ENCODE measurements at places on chromosomes 7 and 10.

DNA sequence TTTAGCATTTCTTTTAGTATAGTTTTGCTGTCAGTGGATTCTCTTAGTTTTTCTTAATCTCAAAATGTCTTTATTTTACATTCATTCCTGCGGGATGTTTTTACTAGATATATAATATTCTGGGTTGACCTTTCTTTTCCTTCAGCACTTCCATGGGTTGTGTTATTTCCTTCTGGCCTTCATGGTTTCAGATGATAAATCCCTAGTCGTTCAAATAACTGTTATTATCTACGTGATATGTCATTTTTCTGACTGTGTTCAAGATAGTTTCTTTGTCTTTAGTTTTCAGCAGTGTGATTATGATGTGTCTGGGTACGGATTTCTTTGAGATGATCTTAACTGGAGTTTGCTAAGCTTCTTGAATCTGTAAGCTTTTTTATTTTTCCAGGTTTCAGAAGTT, 75.7 kb upstream of the ELN start:
- DNase-seq = no peak

DNA sequence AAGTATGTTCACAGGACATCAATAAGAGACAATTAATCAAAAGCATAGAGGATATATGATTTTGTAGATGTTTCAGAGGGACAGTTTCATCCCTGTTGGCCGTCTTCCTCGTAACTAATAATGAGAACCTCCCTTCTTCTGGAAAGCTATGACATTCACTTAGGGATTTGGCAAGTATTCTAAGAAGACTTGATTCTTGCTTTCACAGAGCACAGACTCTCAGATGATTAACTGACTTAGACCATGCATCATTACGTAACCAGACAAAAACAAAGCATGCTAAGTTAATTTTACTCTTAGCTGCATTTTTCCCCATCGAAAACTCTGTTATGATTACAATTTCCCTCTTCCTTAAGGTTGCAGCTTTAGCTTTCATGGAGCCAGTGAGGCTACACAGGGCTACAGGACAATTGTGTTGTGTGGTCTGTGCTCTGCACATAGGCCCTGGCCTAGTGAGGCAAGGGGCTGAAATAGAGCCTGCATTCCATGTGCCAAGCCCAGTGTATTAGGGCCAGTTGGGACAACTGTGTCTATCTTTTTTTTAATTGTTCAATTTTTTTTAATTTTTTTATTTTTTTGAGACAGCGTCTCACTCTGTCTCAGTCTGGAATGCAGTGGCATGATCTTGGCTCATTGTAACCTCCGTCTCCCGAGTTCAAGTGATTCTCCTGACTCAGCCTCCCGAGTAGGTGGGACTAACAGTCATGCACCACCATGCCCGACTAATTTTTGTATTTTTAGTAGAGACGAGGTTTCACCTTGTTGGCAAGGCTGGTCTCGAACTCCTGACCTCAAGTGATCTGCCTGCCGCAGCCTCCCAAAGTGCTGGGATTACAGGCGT, 105.3 kb downstream of the PLXDC2 start:
- no peak for DNase-seq

GRCh38 chr7:156470399-156471320, 169.9 kb upstream of the RNF32 start:
- DNase-seq = no peak

DNA sequence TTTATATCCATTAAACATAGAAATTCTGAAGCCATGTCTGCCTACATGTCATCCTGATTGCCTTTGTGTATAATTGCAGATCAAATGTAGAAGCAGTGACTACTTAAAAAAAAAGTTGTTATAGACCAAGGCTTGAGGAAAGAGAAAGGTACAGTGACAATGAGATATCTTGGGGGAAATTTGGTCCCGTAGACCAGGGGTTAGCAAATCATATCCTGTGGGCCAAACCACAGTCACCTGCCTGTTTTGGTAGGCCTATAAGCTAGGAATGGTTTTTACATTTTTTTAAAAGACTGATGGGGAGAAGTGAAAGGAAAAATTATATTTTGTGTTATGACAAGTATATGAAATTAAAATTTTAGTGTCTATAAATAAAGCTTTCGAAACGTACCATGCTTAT, 12.9 kb downstream of the PAPSS2 start:
- no peak for DNase-seq

- DNase-seq = no peak
Measured at GRCh38 chr10:95245425-95246055, 45.3 kb downstream of the PDLIM1 start.

GRCh38 chr7:111356941-111357340, 205.4 kb downstream of the IMMP2L start:
- no peak for DNase-seq

DNA sequence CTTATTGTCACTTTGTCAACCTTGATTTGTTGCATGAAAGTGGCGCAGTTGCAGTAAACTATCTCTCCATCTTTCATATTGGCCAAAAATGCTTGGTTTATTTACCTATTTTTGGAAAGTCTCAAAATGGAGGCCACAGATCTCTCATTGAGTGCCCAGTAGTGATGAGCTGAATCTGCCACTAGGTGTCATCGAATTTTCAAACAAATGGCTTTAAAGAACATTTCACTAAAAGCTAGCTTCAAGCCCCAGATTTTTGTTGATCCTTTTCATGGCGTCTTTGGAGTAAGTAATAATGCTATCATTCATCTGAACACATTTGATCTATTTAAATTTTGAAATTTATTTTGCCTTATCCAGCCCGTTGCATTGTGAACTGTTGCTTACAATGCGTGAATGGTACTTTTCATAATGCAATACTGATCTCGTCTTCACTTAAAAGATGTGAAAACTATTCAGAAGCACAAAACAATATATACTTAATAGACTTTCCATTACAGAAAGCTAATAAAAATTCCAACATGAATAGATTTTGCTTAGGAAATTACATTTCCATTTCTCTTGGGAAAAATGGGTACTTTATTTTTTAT, 236.2 kb downstream of the DNAJB9 start:
- DNase-seq = peak; percentile 14

DNA sequence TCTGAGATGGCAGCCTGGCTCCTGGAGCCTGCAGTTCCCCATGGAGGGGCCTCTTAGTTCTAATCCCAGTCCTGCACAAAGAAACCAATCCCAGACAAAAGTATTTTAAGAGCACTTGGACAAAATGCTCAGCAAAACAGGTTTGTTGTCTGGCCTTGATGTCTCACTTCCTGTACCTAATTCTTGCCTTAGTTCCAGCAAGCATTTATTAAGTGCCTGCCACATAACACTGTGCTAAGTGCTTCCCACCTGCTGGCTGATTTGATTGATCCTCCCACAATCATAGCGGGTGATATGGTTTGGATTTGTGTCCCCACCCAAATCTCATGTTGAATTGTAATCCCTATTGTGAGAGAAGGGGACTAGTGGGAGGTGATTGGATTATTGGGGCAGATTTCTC, 65.7 kb upstream of the HABP2 start:
- DNase-seq = no peak

GRCh38 chr10:104433669-104434068, 80.0 kb downstream of the CFAP58 start:
- DNase-seq = no peak

DNA sequence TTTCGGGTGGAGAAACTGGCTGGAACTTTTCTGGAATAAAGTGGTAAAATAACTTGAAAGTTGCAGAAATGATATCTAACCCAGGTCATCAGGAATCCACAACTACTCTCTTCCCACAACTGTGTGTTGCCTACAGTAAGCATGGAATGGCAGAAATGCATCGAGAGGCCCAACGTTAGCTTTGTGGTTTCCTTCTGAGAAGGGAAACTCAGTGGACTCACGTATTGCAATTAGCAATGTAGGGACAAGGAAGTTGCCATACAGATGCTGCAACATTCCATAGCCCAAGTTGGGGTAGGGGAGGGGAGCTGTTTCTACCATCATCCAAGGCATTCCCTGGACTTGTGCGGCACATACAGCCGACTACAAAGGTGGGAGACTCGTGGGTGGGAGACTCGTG, 1.9 kb downstream of the PON1 start:
- DNase-seq = no peak

DNA sequence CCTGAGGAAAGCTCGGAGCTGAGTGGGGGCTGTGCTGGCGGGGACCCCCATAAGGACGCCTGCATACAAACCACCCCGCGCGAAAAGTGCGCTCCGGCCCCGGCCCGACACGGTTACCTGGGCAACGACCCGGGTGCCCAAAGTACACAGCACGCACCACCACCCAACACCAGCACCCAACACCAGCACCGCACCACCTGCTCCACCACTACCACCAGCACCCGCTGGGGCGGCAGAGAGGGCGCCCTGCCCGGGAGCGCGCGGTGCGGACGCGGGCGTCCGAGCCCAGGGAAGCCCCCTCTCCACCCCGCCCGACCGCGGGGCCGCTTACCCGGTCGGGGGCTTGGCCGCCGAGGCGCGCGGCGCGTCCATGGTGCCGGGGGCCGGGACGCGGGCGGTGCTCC, 345 bp downstream of the COBL start:
- peak; percentile 62 for DNase-seq

- DNase-seq = no peak
Measured at GRCh38 chr7:77438131-77438530, 22.0 kb upstream of the GSAP start.

GRCh38 chr7:106114716-106115383, 2.7 kb upstream of the SYPL1 start:
- no peak for DNase-seq

DNA sequence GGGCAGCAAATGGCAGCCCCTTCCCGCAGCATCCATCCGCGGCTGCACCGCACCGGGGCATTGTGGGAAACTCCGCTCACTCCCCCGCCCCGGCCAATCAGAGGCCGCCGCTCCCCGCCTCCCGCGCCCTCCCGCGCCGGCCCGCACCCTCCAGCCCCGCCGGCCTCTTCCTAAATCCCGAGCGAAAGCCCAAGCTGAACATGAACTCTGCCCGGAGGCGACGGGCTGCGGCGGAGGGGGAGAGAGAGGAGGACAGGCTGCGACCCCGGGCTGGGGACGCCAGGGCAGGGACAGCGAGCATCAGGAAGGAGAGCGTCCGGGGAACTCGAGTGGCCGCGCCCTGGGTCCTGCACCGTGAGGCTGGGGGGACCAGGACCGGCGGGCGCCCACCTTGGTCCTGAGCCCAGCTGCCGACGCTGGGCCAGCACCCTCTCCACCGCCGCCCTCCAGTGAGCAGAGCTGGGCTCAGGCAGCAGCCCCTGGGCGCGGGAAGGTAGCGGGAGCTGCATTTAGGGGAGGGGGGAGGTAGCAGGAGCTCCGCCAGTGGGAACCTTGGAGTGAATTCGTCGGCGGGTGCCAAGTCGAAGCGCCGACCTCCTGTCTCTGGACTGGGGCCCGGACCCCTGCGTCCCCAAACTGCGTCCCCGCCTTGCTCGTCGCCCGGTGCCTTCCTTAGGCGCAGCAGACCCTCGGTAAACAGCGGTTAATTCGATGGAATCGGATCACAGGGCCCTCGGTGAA, at the start of gene DGKI:
Gene DGKI (minus strand): TSS at position 148 of the 741 bp plus-strand sequence.
- peak; percentile 56 for DNase-seq

- no peak for DNase-seq
Measured at GRCh38 chr7:91265693-91266066, 1.4 kb downstream of the FZD1 start.

DNA sequence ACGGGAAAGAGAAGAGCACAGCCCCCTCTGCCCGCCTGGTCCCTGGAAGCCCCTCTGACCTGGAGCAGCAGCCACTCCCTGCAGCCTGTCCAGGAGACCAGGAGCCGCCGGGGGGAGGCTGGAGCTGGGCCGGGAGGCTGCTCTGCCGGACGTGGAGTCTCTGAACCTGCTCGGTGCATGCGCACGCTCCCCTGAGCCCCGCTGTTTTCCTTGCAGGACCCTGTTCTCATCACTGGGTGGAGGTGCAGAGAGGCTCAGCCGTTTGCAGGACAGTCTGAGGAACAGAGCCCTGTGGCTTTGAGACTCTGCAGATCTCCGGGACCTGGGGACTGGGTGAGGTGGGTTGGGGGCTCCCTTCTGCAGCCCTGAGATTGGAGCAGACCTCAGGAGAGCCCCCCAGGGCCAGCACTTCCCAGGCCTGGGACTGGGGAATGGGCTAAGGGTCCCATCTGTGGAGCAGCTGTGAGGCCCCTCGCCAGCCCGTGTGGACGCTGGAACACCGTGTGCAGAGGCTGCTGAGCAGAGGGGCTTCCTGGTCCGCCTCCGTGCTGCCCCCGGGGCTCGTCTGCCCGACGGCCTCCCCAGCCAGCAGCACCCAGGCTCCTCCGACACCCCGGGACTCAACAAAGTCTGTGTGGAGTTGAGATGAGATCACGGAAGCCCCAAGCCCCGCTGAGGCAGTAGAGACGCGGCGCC, 48.5 kb upstream of the ADGRA1 start:
- peak; percentile 69 for DNase-seq

- peak; percentile 71 for DNase-seq
Measured at GRCh38 chr7:96135241-96135640, 186.7 kb downstream of the SLC25A13 start.

- DNase-seq = no peak
Measured at GRCh38 chr10:72318418-72319262, 36.1 kb downstream of the DNAJB12 start.

- no peak for DNase-seq
Measured at GRCh38 chr7:133401225-133401624, 148.3 kb downstream of the EXOC4 start.

GRCh38 chr7:79236352-79237028, 217.0 kb downstream of the MAGI2 start:
- no peak for DNase-seq

DNA sequence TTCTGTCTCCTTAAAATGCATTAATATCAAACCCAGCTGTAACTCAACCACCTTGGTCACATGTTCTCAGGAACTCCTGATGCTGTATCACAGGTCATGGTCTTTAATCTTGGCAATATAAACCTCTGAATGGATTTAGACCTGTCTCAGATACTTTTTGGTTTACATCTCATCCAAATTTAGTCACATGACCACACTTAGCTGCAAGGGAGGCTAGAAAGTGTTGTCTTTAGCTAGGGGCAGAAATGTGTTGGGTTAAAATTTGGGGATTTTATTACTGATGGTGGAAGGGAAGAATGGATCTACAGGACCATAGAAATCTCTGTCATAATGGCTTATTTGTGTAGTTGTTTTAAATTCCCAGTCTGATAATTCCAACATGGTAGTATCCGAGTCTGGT, 29.6 kb upstream of the IL15RA start:
- DNase-seq = no peak

DNA sequence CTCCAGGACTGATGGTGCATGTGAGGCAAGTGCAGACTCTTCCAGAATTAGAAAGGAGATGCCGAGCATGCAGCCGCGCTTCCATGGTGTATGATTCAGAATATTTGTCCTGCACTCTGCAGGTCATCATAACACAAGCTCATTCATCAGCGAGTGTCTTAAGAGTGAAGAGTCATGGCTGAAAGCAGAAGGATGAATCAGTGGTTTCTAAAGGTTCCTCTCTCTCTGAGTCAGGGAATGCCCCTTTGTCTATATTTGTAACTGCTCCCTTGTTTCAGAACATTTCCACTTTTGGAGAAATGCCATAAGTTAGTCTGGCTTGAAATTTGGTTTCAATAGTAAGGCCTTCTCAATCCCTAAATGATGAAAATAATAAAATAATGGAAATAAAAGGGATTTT, 52.3 kb downstream of the HECW1 start:
- no peak for DNase-seq

GRCh38 chr7:134632937-134633540, 13.6 kb upstream of the BPGM start:
- DNase-seq = peak; percentile 37

- DNase-seq = no peak
Measured at GRCh38 chr7:42143711-42144600, 93.1 kb downstream of the GLI3 start.

- no peak for DNase-seq
Measured at GRCh38 chr7:91378131-91378530, 113.9 kb downstream of the FZD1 start.

Data from ELF-1 (cell line).